ENCODE measurements at places on chromosomes 6 and 20. TPM values are rescaled to one million over a fixed set of nuclear protein-coding genes. Genes with fewer than 3 reads are reported as not detected.

GRCh38 chr6:52976591-52977035 is 18.5 kb downstream of the GSTA4 start:
- no peak for DNase-seq

- DNase-seq, result no peak
Observed at GRCh38 chr6:30875244-30876038, 8.9 kb upstream of the DDR1 start.

DNA sequence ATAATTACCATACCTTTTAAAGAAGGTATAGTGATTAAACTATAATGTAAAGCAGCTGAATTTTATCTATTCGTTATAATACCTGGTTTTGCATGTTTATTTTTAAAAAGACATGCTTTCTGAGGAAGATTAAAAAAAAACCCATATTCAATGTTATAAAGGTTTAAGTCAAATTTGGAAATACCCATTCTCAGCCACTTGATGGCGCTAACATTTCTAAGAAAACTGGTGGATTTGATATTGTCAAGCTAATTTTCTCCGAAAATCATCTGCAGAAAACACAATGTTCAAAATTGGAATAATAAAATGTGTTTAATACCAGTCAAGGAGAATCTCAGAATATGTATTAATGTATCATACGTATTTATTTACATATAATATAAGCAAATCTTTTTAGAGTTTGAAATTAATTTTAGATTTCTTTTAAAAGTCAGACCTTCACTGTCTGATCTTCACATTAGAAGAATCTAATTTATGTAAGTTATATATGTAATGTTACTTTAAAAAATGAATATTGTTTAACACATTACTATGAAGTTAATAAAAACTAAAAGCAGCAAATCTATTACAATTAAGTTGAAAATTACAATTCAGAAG is 35.0 kb downstream of the SHPRH start:
- peak; percentile 29 for DNase-seq

CYP39A1 gene
- 6.8 TPM for polyA plus RNA-seq

DNA sequence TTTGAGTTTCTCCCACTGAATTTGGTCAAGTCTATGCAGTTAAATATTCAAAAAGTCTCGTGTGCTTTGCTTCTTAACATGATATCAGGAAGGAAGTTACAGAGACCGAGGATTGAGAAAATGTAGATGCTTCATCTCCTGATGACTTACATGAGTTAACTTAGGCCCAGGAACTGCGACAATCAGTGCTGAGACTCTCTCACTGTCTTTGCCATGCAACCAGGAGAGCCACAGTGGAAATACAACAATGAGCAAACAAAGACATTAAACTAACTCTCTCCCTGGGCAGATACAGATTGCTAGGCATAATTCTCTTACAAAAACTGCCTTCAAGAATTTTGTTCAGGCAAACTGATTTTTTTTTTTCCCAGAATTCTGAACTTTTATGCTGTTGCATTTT is 440.6 kb upstream of the EPHA7 start:
- DNase-seq, result no peak

C2 gene
- 3.9 TPM for polyA plus RNA-seq

- DNase-seq, result no peak
Observed at GRCh38 chr6:170063431-170063830, 227.4 kb downstream of the DLL1 start.

CENPW gene
- 39.4 TPM for polyA plus RNA-seq

DNA sequence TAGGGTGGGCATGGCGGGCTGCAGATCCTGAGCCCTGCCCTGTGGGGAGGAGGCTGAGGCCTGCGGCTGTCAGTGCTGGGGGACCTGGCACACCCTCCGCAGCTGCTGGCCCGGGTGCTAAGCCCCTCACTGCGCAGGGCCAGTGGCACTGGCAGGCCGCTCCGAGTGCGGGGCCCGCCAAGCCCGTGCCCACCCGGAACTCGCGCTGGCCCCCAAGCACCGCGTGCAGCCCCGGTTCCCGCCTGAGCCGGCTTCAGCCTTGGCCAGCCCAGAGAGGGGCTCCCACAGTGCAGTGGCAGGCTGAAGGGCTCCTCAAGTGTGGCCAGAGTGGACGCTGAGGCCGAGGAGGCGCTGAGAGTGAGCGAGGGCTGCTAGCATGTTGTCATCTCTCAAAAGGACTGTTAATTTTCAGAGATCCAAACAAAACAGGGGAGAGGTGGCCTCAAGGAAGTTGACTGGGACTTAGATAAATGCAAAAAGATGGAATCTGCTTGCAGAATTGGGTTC is 74.5 kb upstream of the RBM24 start:
- DNase-seq, result no peak

DNA sequence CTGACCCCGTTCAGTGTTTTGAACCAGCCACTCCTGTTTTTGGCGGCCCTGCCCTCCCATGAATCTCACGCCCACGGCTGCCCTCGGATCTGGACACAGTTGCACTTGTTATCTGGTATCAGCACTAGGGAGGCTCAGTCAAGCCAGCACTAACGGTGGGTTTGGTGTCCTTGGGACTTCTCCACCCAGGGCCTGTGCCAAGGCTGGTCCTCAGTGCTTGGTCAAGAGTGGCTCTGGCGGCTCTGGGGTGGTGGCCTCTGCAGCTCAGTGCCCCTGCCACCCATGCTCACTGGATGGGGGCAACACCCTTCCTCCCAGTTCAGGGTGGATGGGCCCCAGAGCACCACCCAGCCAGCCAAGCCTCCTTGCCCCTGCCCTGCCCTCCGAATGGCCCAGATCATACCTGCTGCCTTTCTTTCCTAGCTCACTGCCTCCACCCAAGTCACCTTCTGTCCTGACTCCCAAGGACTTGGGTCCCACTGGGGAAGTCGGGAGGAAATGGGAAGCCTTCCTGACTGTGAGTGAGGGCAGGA is 54.7 kb downstream of the SSR1 start:
- DNase-seq, result no peak

CALHM4 gene
- 1.4 TPM for polyA plus RNA-seq

GRCh38 chr20:44324343-44324742 is 12.5 kb upstream of the R3HDML start:
- no peak for DNase-seq

DNA sequence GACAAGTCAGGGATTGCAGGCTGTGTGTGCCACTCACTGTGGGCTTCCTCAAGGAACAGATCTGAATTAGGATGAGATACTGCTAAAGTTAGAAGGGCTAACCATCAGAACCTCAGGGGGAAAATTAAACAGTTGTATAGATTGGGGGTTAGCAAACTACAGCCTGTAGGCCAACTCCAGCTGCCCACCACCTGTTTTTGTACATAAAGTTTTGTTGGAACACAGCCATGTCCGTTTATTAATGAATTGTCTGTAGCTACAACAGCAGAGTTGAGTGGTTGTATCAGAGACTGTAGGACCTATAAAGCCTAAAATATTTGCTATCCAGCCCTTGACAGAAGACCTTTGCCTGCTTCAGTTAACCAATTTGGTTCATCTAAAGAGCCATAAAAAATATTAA is 127.2 kb upstream of the ECI2 start:
- peak; percentile 24 for DNase-seq
